ENCODE measurements at places on chromosomes 12 and 14.

DNA sequence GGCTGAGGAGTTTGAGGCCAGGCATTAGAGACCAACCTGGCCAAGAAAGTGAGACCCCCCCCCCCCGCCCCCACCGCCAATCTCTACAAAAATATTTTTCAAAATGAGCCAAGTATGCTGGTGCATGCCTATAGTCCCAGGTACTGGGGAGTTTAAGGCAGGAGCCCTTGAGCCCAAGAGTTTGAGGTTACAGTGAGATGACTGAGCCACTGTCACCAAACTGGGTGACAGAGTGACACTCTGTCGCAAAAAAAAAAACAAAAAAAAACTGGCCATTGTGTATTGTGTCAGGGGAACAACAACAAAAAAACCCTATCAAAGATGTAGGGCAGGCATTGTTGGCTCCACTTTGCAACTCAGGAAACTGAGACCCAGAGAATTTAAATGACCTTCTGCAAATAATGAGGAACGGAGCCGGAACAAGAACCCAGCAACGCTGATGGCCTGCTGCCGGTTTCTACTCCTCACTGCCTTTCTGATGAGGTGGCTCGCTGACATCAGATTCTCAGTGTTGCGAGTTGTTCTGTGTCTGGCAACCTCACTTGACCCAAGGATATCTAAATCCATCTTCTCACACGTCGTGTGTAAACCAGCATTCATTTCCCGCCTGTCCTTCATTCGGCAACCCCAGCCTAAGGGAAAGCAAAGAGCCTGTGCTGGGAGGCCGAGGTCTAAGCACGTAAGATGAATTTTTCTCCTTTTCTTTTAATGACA is 195.2 kb upstream of the CRY1 start:
- no peak for DNase-seq

- DNase-seq, result no peak
These were observed 83.6 kb downstream of the WNK1 start for GRCh38 chr12:835754-836518.

GRCh38 chr14:79740066-79740601 is 471.2 kb downstream of the DIO2 start:
- DNase-seq, result no peak

DNA sequence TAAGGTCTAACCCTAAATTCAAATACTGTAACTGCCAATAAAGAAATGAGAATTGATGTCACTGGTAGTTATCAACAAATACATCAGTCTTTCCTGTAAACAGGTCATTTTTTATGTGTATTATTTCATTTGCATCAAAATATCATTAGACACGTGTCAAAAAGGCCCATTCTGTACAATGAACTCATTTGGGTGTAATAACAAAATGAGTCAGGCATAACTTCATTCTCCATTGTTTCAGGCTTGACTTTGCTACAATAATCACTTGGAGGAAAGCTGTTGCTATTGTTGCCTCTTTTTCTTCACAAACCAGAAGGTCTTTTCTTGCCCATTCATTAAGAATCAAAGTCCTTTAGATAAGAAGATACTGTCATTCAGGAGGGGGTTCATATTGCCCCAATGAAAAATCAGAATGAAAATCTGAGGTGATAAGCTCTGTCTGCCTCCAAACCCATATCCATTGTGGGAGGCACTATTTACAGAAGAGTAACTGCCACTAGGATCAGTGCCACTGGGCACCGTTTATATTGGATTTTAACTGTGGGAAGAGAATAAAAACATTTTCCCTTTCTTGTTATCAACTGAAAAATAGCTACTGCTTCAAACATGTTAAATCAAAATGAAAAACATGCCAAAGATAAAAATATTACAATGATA is 10.1 kb downstream of the ENTPD5 start:
- no peak for DNase-seq

- no peak for DNase-seq
These were observed 9.1 kb downstream of the MTRFR start for GRCh38 chr12:123242116-123242904.

GRCh38 chr12:41213107-41213506 is 25.0 kb downstream of the PDZRN4 start:
- no peak for DNase-seq

- no peak for DNase-seq
These were observed 4.6 kb upstream of the SYCP3 start for GRCh38 chr12:101743724-101744472.

DNA sequence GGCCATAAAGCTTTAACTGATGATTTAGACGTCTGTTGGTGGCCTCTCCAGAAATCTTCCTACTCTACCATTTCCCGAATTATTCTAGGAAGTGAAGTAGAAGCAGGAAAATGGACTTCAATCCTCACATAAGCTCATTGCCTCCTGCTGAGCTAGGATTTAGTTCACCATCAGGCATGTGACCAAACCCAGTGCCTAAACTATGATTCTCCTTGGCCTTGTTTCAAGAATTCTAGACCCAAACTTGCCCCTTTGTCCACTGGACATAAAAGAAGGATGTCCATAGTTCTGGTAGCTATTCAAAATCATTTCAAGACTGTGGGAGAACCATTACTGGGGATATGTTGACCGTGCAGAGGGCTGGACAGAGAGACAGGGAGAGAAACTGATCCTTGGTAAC is 105.8 kb downstream of the C12orf50 start:
- DNase-seq, result no peak

GRCh38 chr14:22152161-22152870 is 436.7 kb downstream of the DAD1 start:
- DNase-seq, result no peak

DNA sequence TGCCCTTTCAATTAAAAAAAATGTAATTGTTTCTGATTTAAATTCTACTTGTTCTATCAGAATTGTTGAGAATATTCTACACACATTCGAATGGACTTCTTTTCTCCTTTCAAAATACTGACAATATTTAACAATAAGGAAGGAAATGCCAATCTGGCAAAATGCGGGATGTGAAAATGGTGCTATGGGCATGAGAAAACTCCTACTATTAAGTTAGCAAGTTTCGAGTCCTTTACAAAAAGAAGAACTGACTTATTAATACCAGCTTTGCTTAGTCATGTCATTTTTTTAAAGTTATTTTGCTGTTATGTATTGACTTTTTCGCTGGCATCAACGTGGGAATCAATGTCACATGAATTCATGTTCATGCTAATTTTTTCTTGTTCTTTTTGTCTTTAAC is 31.7 kb upstream of the ARL1 start:
- no peak for DNase-seq

DNA sequence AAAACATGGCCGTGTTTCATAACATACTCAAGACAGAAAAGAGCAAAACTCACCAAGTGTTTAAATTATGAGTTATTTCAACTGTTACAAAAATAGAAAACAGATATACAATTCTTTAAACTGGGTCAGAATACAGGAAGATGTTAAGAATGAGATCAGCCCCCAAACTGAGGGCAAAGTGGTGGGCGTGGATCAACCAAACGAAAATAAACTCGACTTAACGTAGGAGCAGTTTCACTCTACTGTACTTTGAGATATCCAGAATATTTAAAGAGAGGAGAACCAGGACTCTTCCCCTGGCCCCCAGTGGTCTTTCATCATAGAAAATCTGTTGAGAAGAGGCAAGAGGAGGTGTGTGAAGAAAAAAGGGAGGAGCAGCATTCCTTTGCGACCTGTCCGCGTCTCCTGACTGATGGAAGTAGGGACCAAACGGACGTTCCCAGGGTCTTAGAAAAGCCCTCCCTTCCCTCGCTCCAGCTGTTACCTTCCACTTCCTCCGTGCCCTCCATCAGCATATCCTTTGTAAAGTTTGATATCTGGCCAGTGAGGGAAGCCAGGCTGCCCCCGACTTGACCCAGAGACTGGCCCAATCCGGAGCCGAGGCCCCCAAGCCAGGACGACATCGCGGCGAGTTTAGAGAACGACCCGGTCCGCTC is 668 bp downstream of the TRIP11 start:
- DNase-seq, result peak; percentile 69

GRCh38 chr12:116324654-116325335 is 47.3 kb upstream of the MED13L start:
- no peak for DNase-seq

- no peak for DNase-seq
These were observed 76.0 kb downstream of the C12orf75 start for GRCh38 chr12:105406497-105406896.

DNA sequence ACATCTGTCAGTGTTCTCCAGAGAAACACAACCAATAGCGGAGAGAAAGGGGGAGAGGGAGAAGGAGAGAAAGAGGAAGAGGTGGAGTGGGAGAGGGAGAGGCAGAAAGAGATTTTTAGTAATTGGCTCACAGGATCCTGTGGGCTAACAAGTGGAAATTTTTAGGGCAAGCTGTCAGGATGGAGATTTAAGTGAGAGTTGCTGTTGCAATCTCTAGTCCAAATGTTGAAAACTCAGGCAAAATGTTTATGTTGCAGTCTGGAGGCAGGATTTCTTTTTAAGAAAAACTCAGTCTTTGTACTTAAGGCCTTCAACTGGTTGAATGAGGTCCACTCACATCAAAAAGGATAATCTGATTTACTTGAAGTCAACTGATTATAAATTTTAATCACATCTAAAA is 12.5 kb upstream of the GLIPR1L2 start:
- DNase-seq, result no peak

DNA sequence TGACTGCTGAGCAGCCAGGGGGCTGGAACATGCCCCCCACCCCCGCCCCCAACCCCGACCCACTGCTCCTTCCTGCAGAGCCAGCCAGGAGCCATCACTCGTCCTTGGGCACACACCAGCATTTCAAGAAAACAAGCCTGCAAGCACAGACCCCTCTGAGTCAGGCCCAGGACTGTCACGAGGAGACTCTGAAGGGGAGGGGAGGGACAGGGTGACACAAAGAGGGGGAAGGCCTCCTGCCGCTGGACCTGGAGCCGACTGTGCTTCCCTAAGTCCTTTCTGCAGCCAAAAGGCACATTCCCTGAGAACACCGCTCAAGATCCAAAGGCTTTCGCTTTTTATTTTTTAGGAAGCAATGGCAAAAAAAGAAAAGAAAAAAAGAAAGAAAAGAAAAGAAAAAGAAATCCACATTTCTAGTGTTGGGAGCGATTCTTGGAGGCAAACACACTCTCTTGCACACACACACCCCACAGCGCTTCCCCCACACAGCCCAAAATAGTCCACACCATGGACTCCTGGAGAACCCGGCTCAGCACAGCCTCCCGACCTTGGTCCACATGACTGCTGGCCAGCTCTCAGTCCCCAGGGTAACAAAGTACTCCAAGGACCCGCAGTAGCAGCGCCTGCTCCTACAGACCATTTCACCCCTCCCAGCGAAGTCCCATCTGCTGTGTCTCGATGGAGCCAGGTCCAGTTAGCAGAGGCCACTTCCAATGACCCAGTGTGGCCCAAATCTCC is 101.7 kb downstream of the DPF3 start:
- DNase-seq, result no peak

DNA sequence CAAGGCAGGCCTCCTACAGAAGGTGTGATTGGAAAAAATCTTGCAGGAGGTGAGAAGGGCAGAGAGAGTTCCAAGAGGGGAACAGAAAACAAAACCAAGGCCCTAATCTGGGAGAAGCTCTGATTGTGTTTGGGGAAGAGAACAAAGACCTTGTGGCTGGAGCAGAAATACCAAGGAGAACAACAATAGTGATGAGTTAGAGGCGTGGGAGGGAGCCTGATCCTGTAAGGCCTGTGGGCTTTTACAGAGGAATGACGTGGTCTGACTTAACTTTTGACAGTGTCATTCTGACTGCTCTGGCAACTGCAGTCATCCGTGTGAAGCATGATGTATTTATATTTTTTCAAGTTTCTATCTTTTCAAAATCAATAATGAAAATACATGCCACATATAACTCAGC is 200.6 kb downstream of the ANO4 start:
- DNase-seq, result no peak

GRCh38 chr12:57829025-57829777 is 10.7 kb upstream of the AVIL start:
- DNase-seq, result no peak

DNA sequence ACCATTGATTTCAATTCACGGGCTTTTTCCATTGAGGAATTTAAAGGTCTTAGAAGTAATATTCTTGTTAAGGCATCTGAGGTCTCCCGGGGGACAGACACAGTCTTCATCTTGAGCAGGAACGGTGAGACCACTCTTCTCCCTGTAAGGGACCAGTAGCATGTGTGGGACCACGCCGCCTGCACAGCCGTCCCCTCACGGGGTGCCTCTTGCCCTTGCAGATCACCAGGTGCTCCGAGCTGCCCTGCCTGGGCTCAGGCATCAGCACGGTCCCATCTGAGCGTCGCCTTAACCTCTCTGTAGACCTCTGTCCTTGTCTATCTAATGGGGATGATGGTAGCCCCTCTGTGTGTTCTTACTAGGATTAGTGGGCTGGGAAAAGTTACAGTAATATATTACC is 74.1 kb downstream of the PPP2R5C start:
- DNase-seq, result no peak

- no peak for DNase-seq
These were observed 3.7 kb downstream of the SH2B3 start for GRCh38 chr12:111409403-111409779.

DNA sequence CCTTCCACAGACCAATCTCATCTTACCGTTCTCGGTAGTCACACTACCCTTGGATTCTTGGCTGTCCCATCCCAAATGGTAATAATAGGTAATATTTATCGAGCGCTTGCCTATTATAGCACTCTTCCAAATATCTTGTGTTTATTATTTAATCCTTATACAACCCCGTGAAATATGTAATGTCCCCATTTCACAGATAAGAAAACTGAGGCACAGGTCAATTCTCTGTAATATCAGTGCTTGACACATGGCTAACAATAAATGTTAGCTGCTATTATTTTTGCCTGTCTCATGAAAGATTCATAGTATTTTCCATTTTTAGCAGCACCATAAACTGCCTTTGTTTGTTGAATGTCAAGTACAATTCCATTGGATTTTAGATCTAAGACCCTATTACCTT is 4.5 kb downstream of the TMX1 start:
- no peak for DNase-seq

GRCh38 chr14:100782516-100783320 is 43.2 kb upstream of the MEG3 start:
- peak; percentile 21 for DNase-seq

DNA sequence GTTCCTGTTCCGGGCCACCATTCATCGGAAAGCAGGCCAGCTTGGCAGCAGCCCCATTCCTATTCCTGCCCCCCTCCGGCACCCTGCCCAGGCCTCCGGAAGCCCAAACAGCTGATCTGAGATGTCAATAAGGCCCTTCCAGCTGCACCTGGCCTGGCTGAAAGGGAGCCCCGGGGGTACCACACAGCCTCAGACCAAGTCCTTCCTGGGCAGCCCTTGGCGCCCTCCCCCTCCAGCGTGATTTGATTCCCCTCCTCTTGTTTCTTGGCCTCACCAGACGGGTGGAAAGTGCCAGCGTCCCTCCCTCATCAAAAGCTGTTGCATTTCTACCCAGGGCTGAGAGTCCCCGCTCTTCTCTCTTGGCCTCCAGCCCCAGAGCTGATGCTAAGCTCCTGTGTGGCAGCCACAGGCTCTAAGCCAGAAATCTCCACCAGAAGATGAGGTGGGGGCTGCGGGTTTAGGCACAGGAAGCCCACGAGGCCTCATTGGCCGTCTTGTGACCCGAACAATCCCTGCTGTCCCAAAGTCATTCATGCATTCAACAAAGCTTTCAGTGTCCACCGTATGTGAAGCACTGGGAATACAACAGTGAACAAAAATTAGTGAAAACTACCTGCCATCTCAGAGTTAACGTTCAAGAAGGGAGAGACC is 215.4 kb downstream of the SLC41A2 start:
- no peak for DNase-seq

All from D341Med (cell line).